ENCODE measurements at places on chromosomes 6 and 20.
A peak's percentile ranks its signal among the peaks of the same experiment; 100 is the strongest.

DNA sequence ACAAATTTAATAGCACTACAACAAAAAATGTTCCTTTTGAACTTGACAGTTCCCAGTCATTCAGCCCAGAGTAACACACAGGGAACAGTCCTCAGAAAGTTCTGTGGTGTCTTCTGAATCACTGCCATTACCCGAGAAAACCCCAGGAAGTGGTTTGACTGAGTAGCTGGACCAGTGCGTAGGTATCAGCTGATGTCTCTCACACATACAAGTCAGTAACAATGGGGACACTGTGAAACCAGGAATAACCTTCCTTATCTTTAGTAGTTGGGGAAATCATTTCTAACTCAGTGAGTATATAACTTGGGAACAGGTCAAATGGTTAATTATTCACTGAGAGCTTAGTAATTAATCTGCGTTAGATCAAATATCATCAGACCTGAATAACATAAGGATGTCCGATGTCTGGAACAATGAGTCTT, 73.1 kb downstream of the HIVEP2 start:
- no peak overlapping the region for H3K4me3 ChIP-seq
- peaks cover 89% of the 10 kb centered on the region for H3K4me1 ChIP-seq
- no peak for DNase-seq

- H3K27me3 ChIP-seq, result no peaks in the 10 kb centered on the region
- H3K27ac ChIP-seq, result no peak overlapping the region
- H3K36me3 ChIP-seq, result no peaks in the 10 kb centered on the region
- H3K4me1 ChIP-seq, result no peaks in the 10 kb centered on the region
- H3K4me3 ChIP-seq, result no peak overlapping the region
- DNase-seq, result no peak
Observed at GRCh38 chr6:93213028-93213427, 206.3 kb downstream of the EPHA7 start.

GRCh38 chr6:80366051-80366450, 259.6 kb downstream of the BCKDHB start:
- H3K27me3 ChIP-seq, result no peaks in the 10 kb centered on the region
- H3K4me3 ChIP-seq, result no peak overlapping the region
- peaks cover 8% of the 10 kb centered on the region for H3K4me1 ChIP-seq
- no peaks in the 10 kb centered on the region for H3K36me3 ChIP-seq
- no peak for DNase-seq
- H3K27ac ChIP-seq, result no peak overlapping the region

DNA sequence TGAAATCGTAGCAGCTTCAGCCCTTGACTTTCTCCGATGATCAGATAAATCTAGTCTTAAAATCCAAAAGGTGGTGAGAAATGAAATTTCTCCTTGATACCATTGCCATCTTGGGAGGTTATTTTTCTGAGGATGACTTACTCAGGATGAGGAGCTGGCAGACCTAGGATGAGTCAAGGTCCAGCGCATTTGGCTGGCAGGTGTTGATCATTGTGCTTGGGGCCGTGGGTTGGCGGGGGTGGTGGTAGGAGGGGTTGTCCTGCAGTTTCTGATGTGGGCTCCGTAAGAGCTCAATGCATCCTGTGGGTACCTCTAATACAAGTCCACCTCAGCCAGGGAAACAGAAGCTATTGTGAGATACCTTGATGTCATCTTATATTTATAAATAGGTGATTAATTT, 148.3 kb upstream of the SCGN start:
- no peak overlapping the region for H3K4me3 ChIP-seq
- no peak for DNase-seq
- no peaks in the 10 kb centered on the region for H3K36me3 ChIP-seq
- H3K27me3 ChIP-seq, result no peaks in the 10 kb centered on the region
- H3K4me1 ChIP-seq, result no peaks in the 10 kb centered on the region

- DNase-seq, result no peak
- H3K27ac ChIP-seq, result no peak overlapping the region
- peaks cover 16% of the 10 kb centered on the region for H3K4me1 ChIP-seq
- H3K36me3 ChIP-seq, result no peaks in the 10 kb centered on the region
- H3K27me3 ChIP-seq, result no peaks in the 10 kb centered on the region
- no peak overlapping the region for H3K4me3 ChIP-seq
Observed at GRCh38 chr6:11121851-11122250, 10.3 kb upstream of the ERVFRD-1 start.

DNA sequence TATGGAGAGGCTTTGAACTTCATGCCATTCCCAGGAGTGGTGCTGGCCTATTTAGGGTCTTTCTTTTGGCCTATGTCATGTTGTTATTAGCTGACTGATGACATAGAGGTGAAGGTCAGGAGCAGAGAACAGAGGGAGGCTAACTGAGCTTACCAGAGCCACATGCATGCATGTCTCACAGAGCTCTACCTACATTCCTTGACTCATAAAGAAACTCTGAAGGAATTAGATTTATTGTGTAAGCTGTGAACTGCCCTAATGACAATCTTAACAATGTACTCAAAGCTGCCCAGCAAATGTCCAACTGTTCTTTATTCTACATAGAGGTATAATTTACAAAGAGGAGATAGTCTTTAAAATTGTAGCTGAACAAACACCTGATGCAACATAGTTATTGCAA, 192.7 kb upstream of the CNR1 start:
- no peak for DNase-seq
- no peaks in the 10 kb centered on the region for H3K4me1 ChIP-seq
- no peak overlapping the region for H3K27ac ChIP-seq
- H3K36me3 ChIP-seq, result no peaks in the 10 kb centered on the region
- no peak overlapping the region for H3K4me3 ChIP-seq

DNA sequence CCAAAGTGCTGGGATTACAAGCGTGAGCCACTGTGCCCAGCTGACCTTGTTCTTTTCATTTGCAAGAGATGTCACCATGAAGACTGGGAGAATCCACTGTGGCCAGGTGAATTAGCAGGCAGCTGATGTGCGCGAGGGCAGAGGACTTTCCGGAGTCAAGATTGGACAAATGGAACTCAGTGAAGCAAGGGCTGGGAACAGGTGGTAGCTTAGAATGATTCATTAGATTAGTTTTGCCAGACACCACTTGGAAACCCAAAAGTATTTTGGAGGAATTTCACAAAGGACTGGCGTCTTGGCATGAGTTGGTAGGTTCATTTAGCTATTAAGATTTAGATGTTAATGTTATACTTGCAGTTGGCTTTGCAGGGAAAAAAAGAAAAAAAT, 4.7 kb upstream of the AKAP7 start:
- peaks cover 7% of the 10 kb centered on the region for H3K4me1 ChIP-seq
- DNase-seq, result no peak
- no peaks in the 10 kb centered on the region for H3K36me3 ChIP-seq
- H3K27ac ChIP-seq, result no peak overlapping the region
- no peak overlapping the region for H3K4me3 ChIP-seq
- H3K27me3 ChIP-seq, result no peaks in the 10 kb centered on the region

GRCh38 chr20:61980647-61981583, 84.8 kb downstream of the TAF4 start:
- H3K4me1 ChIP-seq, result no peaks in the 10 kb centered on the region
- no peak overlapping the region for H3K4me3 ChIP-seq
- no peak overlapping the region for H3K27ac ChIP-seq
- H3K27me3 ChIP-seq, result no peaks in the 10 kb centered on the region

GRCh38 chr20:62846166-62846890, 15.3 kb downstream of the TCFL5 start:
- H3K27ac ChIP-seq, result no peak overlapping the region
- H3K27me3 ChIP-seq, result no peaks in the 10 kb centered on the region
- DNase-seq, result no peak

DNA sequence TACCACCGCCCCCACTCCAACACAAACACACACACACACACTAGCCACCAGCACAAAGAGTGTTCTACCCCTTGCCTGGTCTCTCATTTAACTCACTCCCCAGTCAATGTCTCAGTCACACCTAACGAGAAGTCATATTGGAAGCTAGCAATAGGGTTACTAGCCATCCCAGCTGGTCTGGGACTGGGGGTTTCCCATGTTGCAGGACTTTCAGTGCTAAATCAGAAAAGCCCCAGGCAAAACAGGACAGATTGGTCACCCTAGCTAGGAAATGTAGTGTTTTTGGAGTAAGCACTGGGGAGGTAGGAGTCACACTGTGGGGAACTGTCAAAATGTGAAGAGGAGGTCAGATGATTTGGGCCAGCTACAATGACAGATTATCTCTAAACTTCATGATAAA, 158.1 kb downstream of the UNC5CL start:
- no peaks in the 10 kb centered on the region for H3K27me3 ChIP-seq
- no peaks in the 10 kb centered on the region for H3K36me3 ChIP-seq
- no peak for DNase-seq
- H3K4me1 ChIP-seq, result no peaks in the 10 kb centered on the region

DNA sequence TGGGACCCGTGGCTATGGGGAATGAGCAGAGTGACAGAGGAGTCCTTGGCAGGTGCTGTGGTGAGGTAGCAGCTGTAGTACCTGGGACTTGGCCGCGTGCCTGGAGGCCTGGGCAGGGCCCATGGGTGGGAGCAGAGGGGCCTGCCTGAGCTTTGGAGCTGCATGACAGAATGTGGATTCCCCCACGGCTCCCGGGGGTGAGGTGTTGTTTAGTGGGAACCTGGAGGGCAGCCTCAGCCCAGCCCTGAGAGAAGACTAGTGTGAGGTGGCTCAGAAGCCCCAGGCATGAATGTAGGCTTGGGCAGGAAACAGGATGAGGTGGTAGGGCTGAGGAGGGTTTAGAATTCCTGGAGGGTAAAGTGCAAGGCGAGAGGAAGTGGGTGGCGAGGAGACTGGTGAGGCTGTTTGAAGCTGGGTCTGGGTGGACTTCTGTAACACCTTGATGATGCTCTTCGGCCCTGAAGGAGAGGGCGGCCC, 86.5 kb upstream of the SCP2D1 start:
- no peaks in the 10 kb centered on the region for H3K36me3 ChIP-seq
- no peak for DNase-seq
- H3K4me1 ChIP-seq, result peaks cover 7% of the 10 kb centered on the region
- H3K4me3 ChIP-seq, result no peak overlapping the region
- no peak overlapping the region for H3K27ac ChIP-seq

DNA sequence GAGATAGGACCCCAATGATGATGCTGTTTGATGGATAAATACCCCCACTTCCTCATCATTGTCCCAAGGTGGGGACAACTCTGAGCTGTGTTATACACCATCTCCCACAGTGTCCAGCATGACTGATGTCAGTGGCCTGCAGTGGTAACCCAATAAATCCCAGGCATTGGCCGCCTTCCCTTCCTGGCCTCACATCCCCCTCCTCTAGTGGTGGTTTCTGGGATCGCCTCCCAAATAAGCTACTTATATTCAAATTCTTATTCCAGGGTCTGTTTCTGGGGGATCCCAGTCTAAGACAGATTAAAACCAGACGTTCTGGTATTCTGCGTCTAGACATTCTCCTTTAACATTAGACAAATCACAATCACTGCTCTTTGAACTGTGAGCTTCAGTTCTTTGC, 90.6 kb downstream of the SCP2D1 start:
- DNase-seq, result no peak
- H3K4me3 ChIP-seq, result no peak overlapping the region
- no peaks in the 10 kb centered on the region for H3K36me3 ChIP-seq

DNA sequence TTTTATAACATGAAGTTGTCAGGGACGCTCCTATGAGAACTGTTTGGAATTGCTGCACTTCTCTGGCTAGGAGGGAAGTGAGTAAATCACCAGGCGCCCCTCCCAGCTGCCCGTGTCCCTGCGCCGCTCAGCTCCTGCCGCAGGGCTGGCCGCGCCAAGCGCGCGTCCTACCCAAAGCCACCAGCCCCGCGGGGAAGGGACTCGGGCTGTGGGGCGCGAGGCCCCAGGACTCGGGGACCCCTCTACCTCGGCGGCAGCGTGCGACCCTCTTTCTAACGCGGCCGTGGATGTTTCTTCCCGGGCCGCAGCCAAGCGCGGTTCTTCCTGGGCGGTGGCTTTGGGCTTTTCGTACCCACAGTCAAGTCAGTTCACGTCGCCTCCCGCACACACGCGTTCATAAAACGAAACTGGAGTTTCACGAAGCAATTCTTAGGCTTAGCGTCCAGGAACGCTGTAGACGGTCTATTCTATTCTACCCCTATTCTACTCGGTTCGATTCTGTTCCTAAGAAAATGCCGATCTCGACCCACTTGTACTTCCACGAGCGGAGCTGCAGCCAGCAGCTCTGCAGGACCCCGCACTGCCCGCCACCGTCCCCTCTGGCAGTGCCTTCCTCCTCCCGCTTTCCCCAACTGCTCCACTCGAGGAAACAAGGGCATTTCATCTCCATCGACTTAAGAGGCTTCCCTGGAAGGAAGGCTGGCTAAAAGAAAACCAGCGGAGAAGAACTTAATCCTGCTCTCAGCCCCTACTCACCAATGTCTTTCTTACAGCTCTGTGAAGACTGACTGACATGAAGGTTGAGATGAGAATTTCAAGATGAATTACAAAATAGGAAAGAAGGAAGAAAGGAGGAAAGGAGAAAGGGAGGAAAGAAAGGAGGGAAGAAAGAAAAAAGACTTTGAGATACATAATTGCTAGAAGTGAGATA, 15.4 kb downstream of the FOXC1 start:
- peak; percentile 56 for DNase-seq
- no peaks in the 10 kb centered on the region for H3K36me3 ChIP-seq
- H3K27me3 ChIP-seq, result peaks cover 30% of the 10 kb centered on the region
- H3K27ac ChIP-seq, result peak overlapping the region; percentile 14

DNA sequence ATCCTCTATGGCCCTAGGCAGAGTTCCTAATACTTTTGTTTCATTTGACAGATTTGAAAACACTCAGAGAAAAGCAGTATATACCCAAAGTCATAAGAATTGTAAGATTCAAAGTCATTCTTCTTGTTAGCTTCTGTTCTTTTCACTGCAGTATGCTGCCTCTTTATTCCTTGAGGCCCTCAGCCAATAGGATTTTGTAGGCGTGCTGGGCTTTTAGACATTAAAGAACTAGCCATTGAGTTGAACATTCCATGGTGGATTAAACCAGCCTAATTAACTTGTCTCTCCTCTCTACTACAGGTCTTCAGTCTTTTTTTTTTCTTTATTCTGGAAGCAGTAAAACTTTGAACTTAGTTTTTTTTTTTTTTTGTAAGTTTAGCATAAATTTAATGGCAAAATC, 186.3 kb downstream of the PLCB4 start:
- H3K27me3 ChIP-seq, result no peaks in the 10 kb centered on the region
- H3K36me3 ChIP-seq, result no peaks in the 10 kb centered on the region
- no peaks in the 10 kb centered on the region for H3K4me1 ChIP-seq
- H3K27ac ChIP-seq, result no peak overlapping the region
- DNase-seq, result no peak

DNA sequence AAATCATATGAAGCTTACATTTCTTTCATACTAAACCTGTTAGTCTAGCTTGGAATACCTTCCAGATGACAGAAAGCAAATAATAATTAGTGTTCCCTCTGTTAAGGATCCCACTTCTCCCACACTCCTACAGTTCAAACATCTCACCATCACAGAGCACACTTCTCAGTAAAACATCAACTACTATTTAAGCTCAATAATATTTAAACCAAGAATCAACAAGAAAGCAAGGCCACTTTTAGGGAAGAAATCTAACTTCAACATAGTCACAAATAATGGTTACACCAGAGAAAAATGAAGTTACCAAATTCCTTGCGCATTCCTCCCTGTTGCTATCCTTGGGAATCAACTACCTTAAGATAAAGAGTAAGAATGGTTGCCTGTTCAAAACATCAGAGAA, 1.6 kb downstream of the SNX14 start:
- H3K27me3 ChIP-seq, result no peaks in the 10 kb centered on the region
- H3K27ac ChIP-seq, result no peak overlapping the region
- peaks cover 15% of the 10 kb centered on the region for H3K4me1 ChIP-seq
- H3K36me3 ChIP-seq, result no peaks in the 10 kb centered on the region
- DNase-seq, result no peak
